Transverse colon (tissue), 4 donors: ENCODE measurements at places on chromosomes 7 and 10. TPM values are rescaled to one million over a fixed set of nuclear protein-coding genes. Genes with fewer than 3 reads are reported as not detected.

FAM25C gene
- not detected for total RNA-seq

DNA sequence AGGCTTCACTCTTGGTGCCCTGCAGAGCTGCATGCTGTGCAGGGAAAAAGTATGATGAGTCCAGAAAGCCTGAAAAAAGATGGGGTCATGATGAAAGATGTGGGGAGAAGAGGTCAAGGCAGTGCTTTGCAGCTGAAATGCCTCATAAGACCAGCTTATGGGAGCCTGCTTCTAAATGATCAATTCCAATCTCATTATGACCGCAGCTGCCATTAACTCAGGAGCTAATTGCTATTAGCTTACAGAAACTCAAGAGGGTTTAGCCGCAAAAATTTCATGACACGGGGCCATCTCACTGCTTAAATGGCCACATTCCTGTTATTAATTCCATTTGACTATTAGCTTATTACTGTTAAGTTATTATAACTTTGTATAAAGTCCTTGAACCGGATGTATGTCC, 502.9 kb upstream of the ZMIZ1 start:
- no peaks in the 10 kb centered on the region for H3K27me3 ChIP-seq
- no peak for DNase-seq
- no peak overlapping the region for H3K4me3 ChIP-seq
- H3K36me3 ChIP-seq: no peaks in the 10 kb centered on the region
- peak overlapping the region; percentile 34 for H3K27ac ChIP-seq
- peaks cover 11% of the 10 kb centered on the region for H3K4me1 ChIP-seq

DNA sequence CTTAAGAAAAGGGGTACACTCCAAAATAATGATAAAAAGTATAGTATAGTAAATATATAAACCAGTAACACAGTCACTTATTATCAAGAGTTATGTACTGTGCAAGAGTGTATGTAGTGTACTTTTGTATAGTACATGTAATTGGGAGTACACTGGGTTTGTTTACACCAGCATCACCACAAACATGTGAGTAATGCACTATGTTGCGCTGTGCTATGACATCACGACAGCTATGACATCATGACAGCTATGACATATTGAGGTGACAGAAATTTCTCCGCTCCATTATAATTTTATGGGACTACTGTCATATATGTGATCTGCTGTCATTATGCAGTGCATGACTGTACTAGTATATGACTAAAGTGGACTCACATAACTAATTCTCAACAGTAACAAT, 84.6 kb downstream of the KMT2C start:
- H3K27me3 ChIP-seq: no peaks in the 10 kb centered on the region
- no peak for DNase-seq
- H3K4me1 ChIP-seq: no peaks in the 10 kb centered on the region
- H3K27ac ChIP-seq: no peak overlapping the region

DNA sequence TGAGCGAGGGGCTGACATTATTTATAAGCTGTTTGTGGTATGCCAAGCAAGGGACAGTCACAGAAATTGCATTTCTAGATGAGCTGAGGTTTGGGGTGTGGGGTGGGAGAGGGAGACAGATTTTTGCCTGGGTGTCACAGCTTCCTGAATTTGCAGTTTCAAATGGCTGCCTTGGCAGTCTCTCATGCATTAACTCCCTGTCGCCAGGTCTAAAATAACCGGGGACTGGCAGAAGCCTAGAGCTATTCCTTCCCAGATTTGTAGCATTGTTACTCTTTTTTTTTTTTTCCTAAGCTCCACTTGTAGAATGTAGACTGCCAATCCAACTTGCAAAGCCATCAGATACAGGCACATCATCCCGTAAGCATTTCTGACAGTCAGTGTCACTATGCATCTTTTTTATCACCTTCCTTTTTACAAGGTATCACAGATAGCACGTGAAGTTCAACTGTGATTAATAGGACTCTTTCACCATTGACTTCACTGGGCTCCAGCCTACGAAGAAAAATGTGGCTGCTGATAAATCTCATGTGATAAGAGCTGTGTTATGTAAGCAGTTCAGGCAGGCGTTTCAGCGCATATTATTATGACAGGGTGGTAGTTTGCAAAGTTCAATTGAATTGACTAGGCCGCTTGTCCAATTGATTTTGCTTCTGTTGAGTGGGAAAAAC, 130.7 kb upstream of the CELF2 start:
- DNase-seq: no peak
- no peaks in the 10 kb centered on the region for H3K36me3 ChIP-seq
- H3K4me3 ChIP-seq: no peak overlapping the region

PPP1R3A gene
- total RNA-seq: not detected

GRCh38 chr7:143960813-143961610, 6.4 kb downstream of the OR2F1 start:
- peak; percentile 26 for DNase-seq
- H3K27ac ChIP-seq: no peak overlapping the region
- H3K4me3 ChIP-seq: no peak overlapping the region
- no peaks in the 10 kb centered on the region for H3K36me3 ChIP-seq
- no peaks in the 10 kb centered on the region for H3K27me3 ChIP-seq
- no peaks in the 10 kb centered on the region for H3K4me1 ChIP-seq

DNA sequence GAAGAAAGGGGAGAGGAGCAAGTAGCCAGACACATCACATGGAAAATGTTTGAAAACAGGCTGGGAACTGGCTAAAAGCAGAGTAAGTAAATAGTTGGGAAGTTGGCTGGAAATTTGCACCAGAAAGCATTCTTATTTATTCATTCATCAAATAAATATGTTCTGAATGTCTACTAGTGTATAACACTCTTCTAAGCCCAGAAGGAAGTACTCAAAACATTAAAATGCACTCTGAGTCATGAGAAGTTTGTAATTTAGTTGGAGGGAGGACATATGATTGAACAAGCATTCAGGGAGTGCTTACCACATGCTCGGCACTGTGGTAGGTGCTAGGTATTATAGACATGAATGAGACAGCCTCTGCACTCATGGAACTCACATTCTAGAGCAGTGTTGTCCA, 37.0 kb upstream of the CNNM1 start:
- H3K27ac ChIP-seq: peak overlapping the region; percentile 53
- H3K4me3 ChIP-seq: no peak overlapping the region
- no peak for DNase-seq
- no peaks in the 10 kb centered on the region for H3K36me3 ChIP-seq
- H3K27me3 ChIP-seq: no peaks in the 10 kb centered on the region

DNA sequence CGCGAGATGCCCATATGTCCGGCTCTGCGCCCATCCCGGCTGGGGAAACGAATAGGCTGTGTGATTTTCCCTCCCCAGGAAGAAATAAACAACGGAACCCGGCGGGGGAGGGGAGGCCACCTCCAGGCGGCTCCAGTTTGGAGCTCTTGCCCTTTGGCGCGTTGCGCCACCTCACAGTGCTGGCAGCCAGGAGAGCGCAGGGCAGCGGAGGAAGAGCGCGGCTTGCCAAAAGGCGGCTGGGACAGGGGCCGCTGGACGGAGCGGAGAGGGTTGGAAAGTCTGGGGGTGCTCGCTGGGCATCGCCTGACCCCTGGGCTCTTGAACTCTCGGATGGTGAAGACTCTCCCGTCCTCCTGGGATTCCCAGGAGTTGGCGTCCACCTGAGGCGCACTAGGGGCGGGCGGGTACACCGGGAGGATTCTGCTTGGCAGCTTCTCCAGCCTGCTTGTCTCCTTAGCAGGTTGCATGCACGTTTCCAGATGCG, 5.3 kb upstream of the NEUROG3 start:
- H3K4me3 ChIP-seq: no peak overlapping the region
- DNase-seq: no peak
- no peaks in the 10 kb centered on the region for H3K4me1 ChIP-seq
- no peak overlapping the region for H3K27ac ChIP-seq
- no peaks in the 10 kb centered on the region for H3K36me3 ChIP-seq
- peaks cover 79% of the 10 kb centered on the region for H3K27me3 ChIP-seq

DNA sequence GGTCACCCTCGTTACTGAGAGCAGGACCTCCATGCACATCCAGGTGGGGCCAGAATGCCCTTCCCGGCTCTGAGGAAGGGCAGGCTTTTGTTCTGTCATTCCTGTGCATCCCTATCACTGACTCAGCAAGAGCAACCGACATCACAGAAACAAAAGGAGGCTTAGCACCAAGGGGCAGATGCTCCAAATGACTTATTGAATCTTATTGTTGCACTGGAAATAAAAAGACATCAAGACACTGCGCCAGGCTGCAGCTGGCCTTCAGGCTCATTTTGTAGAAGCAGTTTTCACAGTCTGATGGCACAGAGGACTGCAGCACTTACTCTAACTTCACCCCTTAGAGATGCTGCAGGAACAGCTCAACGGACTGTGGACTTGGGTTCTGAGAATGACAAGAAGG, 126.4 kb downstream of the PAXIP1 start:
- no peak overlapping the region for H3K27ac ChIP-seq
- H3K36me3 ChIP-seq: no peaks in the 10 kb centered on the region
- H3K4me3 ChIP-seq: no peak overlapping the region
- H3K27me3 ChIP-seq: peaks cover 6% of the 10 kb centered on the region

DNA sequence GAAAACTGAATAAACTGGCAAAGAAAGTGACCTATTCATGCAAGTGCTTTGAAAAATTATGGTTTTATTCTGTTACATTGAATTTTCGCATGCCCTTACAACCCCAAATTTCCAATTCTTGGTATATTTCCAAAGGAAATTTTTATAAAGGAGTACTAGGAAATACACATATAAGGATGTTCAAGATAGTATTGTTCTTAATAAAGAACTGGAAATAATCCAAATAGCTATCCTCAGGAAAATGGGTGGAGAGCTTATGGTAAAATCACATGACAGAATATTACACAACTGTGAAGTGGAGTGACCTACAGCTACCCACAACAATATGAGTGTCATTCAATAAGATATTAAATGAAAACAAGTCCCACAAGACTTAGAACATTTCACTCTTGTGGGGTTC, 138.9 kb upstream of the BMPER start:
- no peak overlapping the region for H3K27ac ChIP-seq
- peaks cover 6% of the 10 kb centered on the region for H3K4me1 ChIP-seq
- no peak for DNase-seq
- no peaks in the 10 kb centered on the region for H3K36me3 ChIP-seq

DNA sequence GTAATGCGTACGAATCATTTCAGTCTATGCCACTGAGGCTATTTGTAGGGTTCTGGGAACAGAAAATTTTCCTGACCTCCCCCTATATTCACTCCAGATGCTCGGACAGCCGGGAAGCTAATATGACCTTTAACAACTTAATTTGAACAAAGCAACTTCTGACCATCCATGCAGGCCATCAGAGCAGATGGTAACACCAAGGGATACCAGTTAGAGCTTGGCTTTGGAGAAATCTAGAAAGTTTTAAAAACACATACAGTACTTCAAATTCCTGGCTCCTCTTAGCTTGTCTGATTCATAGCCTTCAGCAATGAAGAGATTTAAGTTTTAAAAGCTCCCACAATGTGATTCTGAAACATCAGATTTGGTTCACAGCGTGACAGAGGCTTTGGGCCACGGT, 257.3 kb downstream of the GPAM start:
- H3K4me3 ChIP-seq: no peak overlapping the region
- DNase-seq: no peak
- no peaks in the 10 kb centered on the region for H3K36me3 ChIP-seq
- no peaks in the 10 kb centered on the region for H3K27me3 ChIP-seq
- H3K27ac ChIP-seq: no peak overlapping the region

- no peaks in the 10 kb centered on the region for H3K36me3 ChIP-seq
- H3K4me3 ChIP-seq: no peak overlapping the region
- DNase-seq: no peak
- H3K4me1 ChIP-seq: no peaks in the 10 kb centered on the region
Observed at GRCh38 chr10:112282086-112282485, 1.1 kb upstream of the TECTB start.
